ENCODE measurements at places on chromosomes 2 and 18.

DNA sequence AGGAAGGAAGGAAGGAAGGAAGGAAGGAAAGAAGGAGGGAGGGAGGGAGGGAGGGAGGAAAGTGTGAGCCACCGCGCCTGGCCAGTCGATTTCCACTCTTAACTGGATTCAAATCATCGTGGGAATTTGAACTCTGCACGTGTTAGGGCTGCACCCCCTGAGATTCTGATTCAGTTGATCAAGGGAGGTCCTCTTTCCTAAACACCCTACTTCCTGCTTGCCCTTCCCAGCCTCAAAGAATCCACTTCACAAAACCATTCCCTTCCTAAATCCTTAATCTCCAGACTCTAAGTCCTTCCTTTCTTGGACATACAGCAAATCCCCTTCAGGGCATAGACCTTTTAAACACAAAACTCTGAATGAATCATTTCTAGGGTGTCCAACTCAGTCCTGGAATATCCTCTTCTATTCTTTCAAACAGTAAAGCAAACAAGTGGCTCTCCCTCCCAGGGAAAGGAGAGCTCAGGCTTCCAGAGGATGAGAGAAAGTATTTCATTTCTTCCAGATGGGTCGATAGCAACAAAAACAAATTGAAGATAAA is 68.2 kb upstream of the MBOAT2 start:
- no peak for DNase-seq

- no peak for DNase-seq
These were observed 101.9 kb downstream of the MYCN start for GRCh38 chr2:16042201-16042700.

DNA sequence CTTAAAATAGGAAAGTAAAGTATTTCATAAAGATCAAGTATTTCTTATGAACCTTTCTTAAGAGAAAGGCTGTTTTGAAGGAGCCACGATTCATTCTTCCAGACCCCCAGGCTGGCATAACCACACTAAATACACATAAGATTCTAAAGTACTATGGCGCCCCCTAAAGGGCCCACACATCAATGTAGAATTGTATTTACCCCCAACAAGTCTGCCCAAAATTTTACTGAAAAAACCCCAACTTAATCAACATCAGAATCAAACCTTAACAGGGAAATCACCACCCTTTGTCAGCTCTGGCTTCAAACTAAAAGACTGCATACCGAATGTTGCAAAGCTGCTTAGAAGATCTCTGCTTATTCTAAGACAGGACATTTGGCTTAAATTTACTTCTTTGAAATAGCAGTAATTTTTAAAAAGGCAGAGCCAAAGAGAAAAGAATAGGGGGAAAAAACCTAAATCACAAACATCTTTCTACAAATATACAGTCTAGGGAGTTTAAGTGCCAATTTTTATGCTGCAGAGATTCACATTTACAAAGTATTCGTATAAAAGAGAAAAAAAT is 20.4 kb upstream of the BCL2 start:
- peak; percentile 46 for DNase-seq

DNA sequence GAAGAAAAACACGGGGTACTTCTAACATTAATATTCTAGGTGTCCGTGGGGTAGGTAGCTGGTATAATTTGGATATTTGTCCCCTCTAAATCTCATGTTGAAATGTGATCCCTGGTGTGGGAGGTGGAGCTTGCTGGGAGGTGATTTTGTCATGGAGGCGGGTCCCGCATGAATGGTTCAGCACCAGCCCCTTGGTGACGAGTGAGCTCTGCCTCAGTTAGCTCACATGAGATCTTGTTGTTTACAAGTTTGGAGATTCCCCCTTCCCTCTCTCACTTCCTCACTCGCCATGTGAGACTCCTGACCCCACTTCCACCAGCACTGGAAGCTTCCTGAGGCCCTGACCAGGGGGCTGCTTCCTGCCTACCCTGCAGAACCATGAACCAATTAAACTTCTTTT is 35.4 kb upstream of the DNER start:
- no peak for DNase-seq

GRCh38 chr18:24763765-24764513 is 303.5 kb downstream of the HRH4 start:
- DNase-seq, result no peak

DNA sequence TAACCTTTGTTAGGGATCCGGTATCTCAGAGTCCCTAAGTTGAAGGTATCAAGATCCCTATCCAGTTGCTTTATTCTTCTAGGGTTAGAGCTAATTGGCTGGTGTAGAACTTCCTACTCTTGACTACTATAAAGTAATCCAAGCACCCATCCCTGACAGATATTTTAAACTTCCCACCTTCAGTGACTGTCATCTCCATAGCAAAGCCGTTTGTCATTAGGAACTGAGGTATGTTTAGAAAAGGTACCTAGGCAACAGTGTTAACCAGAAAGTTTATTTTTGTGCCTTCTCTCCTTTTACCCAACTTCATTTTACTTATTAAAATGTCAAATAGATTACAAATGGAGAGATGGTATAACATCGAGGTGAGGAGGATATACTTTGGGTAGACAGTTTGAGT is 4.5 kb downstream of the FAM117B start:
- no peak for DNase-seq

DNA sequence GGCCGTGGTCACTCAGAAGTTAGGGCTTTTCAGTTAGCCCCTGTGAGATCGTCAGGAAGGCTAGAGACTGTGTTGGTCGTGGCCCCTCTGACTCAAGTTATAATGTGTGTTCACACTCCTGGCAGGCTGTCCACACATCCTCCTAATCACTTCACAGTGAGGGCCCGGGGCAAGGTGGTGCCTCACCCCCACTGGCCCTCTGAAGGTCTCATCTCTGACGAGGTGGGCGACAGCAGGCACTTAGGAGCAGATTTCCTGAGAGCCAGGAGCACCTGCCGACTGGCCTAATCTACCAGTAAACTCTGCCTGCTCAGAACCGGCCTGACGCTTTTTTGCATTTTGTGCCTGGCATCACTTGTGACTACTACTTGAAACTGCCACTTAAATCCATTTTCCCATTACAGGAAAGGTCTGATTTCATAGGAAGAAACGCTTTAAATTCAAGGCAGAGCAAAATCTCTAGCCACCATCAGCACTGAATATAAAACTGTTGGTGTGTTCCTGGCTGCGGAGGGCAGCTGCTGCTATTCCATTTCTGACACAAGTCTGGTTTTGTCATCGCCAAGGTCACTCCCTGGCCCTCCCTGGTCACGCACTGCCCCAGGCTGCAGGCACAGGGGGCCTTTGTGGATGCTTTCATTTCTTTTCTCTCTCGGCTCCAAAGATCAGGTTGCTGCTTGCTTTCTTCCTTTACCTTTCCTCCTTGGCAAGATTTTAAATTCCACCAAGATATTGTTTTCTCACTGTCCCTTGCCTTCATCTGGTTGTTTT is 48.0 kb downstream of the RAB12 start:
- DNase-seq, result no peak

- DNase-seq, result no peak
These were observed 155.0 kb downstream of the ARHGAP15 start for GRCh38 chr2:143284087-143284675.

DNA sequence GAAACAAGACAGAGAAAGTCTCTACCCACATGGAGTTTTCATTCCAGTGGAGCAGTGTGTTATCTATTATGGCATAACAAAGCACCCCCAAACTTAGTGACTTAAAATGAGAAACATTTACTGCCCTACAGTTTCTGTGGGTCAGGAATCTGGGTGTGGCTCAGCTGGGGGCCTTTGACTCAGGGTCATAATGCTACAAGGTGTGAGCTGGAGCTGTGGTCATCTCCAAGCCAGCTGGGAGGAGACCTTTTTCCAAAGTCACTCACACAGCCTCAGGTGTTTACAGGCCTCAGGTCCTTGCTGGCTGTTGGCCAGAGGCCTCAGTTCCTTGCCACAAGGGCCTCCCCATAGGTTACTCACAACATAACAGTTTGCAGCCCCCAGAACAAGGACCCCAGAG is 169.2 kb downstream of the ETAA1 start:
- DNase-seq, result no peak

GRCh38 chr18:59062643-59063006 is 77.1 kb upstream of the SEC11C start:
- DNase-seq, result no peak

DNA sequence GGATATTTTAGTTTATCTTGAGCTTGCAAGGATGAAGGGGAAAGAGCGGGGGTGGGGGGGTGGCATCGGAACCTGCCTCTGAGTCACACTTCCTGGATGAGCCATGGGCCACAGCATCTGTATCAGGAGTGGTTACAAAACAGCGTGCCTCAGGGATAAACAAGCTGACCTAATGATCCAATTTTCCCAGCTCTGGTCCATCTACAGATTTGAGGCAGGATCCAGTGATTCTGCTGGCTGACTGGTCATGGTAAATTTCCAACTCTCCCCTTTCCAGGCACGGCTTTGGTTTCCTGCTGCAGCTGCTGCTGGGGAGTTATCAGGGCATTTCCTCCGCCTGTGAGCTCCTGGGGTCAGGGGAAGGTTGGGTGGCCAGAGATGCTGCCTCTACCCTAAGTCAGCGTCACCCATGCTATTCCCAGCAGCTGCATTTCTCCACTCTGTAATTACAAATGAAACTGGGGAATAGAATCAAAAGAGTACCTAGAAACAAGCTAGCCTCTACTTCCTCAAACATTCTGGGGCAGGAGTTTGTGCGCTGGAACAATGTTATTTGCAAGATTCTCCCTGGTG is 4.7 kb upstream of the HPCAL1 start:
- DNase-seq, result no peak

DNA sequence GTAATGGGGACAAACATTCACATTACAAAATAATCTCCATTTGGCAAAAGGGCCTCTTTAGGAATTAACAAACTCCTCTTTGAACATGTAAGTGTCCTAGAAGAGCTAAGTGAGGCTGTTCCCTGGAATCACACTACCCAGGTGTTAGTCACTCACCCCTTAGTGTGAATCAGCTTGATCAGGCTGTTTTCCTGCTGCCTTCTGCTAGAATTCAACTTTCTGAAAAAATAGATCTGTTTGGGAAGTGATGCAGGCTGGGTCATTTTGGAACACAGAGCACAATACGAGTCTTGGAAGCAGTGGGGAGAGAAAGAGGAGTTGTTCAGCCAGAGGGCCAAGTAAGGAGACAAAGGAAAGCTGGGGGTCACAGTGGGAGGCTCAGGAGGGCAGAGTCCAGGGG is 40.0 kb downstream of the TTC32 start:
- no peak for DNase-seq

GRCh38 chr18:30999186-30999585 is 43.4 kb downstream of the DSC3 start:
- DNase-seq, result no peak

DNA sequence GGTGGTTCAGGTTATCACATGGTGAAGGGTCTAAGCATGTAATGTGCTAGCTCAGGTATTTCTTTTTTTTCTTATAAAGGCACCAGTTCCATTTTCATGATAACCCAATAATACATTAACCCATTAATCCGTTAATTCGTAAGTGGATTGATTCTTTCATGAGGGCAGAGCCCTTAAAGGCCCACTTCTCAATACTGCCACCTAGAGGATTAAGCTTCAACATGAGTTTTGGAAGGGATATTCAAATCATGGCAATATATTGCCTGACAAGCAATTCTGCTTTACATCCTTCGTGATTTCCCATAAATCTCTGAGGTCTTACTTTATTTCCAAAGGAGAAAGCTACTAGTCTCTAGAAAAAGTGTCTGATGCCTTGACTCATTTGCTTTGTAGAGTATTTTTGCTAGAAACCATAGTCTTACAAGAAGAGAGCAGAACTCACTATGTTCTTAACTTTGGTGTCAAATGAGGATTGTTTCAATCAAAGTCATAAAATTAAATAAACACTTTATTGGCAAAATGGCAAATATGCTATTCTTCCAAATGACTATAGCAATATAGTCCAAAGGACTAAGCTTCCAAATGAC is 271.3 kb downstream of the KCNS3 start:
- DNase-seq, result peak; percentile 50

- no peak for DNase-seq
These were observed 28.9 kb upstream of the NT5DC4 start for GRCh38 chr2:112691881-112692281.

- no peak for DNase-seq
These were observed 11.9 kb upstream of the SLC14A1 start for GRCh38 chr18:45712061-45712460.

GRCh38 chr2:96247896-96248295 is 17.9 kb downstream of the TMEM127 start:
- DNase-seq, result no peak

- no peak for DNase-seq
These were observed 204.3 kb downstream of the HDAC4 start for GRCh38 chr2:239196474-239197021.

DNA sequence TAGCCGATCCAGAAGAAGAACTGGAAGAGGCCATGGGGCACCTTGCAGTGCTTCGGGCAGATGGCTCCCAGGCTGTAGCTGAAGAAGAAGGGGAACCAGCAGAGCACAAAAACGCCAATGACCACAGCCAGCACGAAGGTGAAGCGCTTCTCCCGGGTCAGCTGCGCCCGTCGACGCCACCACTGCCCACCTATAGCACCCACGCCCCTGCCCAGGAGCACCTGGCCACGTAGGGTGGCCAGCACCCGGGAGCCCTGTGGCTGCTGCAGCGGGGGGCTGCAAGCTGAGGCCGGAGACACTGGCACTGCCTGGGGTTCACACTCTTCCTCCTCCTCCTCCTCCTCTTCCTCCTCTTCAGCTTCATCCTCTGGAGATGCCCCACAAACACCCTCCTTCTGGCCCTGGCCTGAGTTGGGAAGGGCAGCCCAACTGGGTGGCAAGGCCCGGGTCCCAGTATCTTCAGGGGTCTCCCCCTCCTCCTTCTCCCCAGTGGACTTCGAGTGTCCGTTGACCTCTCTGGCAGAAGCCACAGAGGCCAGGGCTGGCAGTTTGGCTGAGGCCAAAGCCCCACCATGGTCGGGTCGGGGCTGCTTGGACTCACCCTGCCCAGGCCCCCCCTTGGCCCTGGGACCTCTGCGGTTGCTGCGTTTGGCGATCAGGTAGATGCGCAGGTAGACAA is 1.3 kb downstream of the ADRA2B start:
- DNase-seq, result no peak

- DNase-seq, result no peak
These were observed 88.5 kb upstream of the COL5A2 start for GRCh38 chr2:189267925-189268579.

GRCh38 chr2:1674276-1674675 is 70.0 kb downstream of the PXDN start:
- no peak for DNase-seq

DNA sequence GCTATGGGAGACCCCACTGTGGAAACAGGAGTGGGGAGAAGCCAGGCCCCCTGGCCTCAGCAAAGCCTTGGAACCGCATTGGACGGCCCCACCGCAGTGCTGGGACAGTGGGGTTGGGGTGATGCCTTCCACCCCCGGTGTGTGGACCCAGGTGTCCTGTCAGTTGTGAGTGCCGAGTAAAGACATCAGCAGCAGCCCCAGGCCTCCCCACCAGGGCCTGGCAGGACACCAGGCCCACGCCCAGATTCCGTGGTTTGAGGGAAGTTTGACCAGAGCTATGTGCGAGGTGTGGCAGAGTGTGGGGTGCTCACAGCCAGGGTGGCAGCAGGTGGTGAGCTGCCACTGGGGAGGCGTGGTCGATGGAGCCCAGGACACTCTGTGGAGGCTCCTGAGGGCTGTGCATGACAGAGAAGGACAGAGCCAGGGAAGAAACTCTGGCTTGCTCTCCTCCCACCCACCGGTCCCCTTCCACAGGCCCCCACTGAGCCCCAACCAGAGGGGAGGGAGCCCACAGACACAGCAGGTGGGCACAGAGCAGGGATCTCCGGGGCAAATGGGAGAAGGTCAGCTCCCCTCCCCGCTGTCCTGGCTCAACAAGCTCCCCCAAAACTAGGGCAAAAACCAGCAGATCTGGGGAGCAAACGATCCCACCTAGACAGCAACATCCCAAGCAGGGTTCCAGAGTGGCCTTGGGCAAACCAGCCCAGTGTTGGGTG is 69.1 kb downstream of the TWIST2 start:
- no peak for DNase-seq
